Left ventricle myocardium inferior (tissue), 1 donor: ENCODE measurements at places on chromosomes 1 and 21. TPM values are rescaled to one million over a fixed set of nuclear protein-coding genes. Genes with fewer than 3 reads are reported as not detected.

DNA sequence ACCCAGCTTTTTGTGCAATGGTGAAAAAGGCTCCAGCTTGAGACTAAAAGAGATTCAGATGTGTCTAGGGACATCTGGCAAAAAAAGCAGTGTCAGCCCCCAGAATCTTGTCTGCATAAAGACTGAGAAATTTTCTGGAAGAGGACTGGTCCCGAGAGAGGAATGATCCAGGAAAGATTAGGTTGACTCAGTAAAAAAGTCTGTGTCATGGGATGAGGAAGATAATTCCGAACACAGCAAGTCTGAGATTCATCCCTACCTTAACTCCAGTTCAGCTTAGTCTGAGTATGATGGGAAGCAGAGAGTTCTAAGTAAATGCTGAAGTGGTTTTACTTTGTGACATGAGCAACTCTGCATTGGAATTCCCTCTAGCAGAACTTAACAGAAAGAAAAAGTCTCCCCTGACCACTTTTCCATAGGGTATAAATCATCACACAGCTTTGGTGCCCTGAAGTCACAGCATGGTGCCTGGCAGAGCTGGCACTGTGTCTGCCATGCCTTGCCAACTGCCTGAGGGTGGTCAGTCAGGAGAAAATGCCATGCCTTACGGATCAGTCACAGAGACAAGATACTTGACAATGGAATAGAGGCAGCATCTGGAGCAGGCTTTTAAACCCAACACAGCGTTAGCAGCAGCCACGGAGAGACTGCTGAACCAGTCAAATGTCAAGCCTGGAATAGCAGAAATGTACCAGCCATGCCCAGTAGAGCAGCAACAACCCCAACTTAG lies 153.4 kb downstream of the ZC3H11B start:
- DNase-seq = no peak

DNA sequence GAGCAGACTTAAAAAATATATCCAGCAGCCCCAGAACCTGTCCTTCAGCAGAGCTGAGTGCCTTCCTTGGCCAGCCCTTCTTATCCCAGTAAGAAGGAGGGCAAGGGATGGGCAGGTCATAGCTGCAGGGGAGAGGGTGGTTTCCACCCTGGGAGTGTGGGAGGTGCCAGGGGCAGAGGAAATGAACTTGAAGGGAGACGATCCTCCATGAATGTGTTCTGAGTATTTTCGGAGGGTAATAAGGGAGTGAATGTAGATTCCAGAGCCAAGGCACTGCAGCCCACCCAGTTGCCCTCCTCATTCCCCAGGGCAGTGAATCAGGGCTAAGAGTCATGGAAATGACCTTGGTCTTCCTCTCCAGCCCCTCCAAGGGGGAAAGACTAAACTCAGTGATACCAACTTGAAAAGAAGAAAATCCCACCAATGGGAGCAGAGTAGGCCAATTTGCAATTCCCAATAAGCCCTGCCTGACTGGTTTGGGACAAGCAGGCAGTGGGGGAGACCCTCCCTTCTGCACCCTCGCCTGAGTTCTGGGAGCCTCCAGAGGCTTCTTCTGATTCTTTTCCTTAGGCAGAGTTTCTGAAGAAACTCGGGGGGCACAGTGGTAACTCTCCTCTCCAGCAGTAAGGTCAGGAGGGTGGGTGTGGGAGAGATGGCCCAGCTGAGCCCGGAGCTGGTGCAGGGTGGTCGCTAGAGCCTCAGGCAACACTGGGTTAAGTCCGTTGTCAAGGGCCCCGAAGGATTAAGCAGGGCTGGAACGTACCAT lies 4.2 kb downstream of the MYOG start:
- DNase-seq = no peak

The OR2AK2 gene
- total RNA-seq = not detected

The FCN3 gene
- total RNA-seq = 27.3 TPM

The PTGFRN gene
- 111 TPM for total RNA-seq

The TCP10L gene
- 3.0 TPM for total RNA-seq

The GPR25 gene
- total RNA-seq = not detected
